ENCODE measurements at places on chromosomes 6 and 20.

DNA sequence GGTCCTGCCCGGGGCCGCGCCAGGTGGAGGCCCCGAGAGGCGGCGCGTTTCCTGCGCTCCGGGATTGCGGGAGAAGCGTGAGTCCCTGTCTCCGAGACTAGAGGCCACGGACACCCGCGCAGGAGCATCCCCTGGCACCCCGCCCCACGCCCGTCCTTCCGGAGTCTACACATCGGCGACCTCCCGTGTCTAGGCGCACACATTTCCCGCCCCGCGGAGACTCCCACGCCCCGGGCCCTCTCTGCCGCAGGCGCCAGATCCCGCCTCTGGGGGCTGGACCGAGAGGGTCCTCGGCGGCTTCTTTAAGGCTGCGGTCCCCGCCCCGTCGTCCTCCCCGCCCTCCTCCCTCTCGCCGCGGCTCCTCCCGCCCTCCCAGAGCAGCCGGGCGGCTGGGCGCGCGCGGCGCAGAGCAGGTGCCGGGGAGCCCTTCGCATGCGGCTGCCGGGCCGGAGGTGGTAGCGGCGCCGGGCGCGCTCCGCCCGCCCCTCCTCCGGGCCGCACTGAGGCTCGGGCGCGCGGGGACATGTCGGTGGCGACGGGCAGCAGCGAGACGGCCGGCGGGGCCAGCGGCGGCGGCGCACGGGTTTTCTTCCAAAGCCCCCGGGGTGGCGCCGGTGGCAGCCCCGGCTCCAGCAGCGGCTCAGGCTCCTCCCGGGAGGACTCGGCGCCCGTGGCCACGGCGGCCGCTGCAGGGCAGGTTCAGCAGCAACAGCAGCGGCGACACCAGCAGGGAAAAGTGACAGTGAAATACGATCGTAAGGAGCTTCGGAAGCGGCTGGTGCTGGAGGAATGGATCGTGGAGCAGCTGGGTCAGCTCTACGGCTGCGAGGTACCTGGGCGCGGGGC is at the start of gene PPP1R14C:
Gene PPP1R14C (plus strand): TSS at position 375 of the 846 bp plus-strand sequence. CDS start 149 bp downstream, at position 524.
- no peak for DNase-seq

DNA sequence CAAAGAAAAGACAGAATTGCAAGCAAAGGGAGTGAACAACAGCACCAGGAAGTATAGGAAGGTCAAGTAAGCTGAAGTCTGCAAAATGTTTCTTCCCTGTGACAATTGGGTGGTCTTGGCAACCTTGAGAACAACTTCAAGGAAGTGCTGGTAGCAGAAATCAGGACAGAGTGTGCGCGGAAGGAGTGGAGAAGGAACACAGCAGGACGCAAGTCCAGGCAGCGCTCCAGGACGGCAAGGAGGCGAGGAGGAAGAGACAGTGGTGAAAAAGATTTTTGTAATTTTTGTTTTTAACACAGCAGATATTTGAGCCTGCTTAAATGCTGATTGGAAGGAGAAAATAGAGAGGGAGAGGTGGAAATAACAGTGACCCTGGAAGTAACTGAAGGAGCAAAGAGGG is 141.7 kb downstream of the F13A1 start:
- DNase-seq, result no peak

GRCh38 chr6:146341493-146342230 is 202.0 kb upstream of the RAB32 start:
- no peak for DNase-seq

GRCh38 chr6:147281895-147282565 is 77.8 kb downstream of the STXBP5 start:
- no peak for DNase-seq

- no peak for DNase-seq
Observed at GRCh38 chr20:41654292-41654691, 36.1 kb upstream of the CHD6 start.

- DNase-seq, result no peak
Observed at GRCh38 chr6:25066593-25066992, 130.8 kb upstream of the RIPOR2 start.

GRCh38 chr20:22763257-22763906 is 179.0 kb upstream of the FOXA2 start:
- DNase-seq, result no peak

GRCh38 chr20:33733654-33734576 is 2.1 kb downstream of the ZNF341 start:
- no peak for DNase-seq

DNA sequence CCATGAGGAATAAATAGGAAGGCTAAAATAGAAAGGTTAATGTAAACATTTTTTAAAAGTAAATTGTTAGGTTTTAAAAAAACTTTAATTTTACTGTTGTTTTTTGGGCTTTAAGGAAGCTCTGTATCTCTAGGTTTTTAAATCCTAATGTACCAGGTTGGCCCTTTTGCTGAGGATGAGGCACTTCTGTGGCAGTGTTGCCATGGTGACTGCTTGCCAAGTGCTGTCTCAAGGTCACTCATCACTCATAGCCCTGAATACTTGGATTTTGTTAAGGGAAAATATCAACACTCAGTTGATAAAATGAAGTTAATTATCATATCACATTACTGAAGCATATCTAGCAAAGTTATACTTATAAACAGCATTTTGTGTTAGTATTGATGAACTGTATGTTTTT is 50.2 kb downstream of the NCOA3 start:
- no peak for DNase-seq

DNA sequence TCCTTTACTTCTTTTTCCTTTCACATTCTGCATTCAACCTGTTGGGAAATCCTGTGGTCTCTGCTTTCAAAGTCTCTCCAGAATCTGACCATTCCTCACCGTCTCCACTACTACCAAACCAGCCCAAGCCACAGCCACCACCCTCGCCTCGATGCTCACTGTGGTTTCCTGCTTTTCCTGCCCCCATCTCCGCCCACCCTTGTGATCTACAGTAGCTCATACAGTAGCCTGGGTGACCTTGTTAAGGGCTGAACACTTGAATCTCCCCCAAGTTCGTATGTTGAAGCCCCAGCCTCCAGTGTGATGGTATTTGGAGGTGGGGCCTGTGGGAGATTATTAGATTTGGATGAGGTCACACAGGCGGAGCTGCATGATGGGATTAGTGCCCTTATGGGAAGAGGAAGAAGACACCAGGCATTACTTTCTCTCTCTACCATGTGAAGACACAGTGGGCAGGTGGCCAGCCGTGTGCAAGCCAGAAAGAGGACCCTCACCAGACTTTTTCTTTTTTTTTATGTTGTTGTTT is 189.0 kb upstream of the UST start:
- DNase-seq, result no peak

DNA sequence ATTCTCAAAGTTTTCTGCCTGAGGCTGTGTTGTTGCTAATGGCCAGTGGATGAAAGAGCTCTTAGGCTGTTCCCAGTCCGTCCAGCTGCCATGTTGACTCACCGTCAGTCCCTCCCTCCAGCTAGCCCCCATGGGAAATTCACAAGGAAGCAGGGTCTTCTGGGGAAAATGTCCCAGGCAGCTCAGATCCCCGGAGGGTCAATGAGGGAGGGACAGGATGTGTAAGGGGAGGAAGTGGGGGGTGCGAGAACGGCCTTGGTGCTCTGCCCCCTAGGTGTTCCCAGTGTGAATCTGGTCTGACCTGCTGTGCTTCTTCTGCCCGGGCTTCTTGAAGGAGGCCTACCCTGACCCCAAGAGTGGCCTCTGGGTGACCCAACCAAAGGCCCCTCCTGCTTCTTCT is 65.9 kb downstream of the CEBPB start:
- no peak for DNase-seq

GRCh38 chr6:148343047-148343782 is 577 bp downstream of the SASH1 start:
- DNase-seq, result no peak

- no peak for DNase-seq
Observed at GRCh38 chr20:62989201-62989601, 17.6 kb downstream of the BHLHE23 start.

DNA sequence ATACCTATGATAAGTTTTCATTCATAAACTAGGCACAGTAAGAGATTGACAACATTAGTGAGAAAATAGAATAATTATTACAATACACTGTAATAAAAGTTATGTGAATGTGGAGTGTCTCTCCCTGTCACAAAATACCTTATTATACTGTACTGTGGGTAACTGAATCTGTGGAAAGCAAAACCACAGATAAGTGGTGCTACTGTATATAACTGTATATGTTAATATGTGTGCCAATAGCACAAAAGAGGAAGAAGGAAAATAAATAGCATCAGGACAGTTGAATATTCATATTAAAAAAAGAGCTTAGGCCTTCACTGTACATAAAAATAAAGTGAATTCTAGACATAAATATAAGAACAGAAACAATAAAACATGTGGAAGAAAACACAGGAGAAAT is 243.5 kb downstream of the CDKAL1 start:
- no peak for DNase-seq

- no peak for DNase-seq
Observed at GRCh38 chr6:414447-414846, 22.9 kb downstream of the IRF4 start.

DNA sequence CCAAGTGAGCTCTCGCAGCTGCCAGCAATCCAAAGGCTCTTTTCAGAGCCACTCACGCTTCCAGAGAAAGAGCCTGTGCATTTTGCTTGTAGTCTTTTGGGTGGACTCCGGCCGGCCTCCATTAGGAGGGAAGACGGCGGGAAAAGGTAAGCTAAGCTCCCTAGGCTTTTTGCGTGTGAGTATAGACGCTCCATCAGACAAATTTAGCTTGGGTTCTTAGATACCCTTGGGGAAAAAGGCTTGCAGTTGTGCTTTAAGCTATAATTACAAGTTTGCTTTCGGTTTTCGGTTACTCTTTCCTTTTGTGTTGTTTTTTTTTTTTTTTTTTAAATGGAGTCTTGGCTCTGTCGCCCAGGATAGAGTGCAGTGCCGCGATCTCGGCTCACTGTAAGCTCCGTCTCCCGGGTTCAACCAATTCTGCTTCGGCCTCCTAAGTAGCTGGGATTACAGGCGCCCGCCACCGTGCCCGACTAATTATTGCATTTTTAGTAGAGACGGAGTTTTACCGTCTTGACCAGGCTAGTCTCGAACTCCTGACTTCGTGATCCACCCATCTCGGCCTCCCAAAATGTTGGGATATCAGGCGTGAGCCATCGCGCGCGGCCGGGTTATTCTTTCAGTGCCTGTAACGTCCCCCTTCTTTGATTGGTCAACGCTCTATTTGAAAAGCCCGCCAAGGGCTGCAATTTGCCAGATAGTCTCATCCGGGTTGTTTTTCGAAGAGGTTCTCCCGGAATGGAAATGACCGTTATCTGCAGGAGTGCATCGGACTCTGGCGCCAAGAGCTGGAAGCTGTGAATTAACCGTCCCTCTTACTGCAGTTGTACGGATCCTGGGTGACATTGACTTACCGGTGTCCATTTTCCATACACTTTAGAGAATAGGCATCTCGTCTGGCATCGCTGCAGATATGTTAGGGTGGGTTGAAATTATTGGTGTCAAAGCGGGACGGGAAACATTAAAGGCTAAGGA is 18.1 kb downstream of the OR2B2 start:
- peak; percentile 55 for DNase-seq

GRCh38 chr6:129730477-129731165 is 20.6 kb upstream of the ARHGAP18 start:
- DNase-seq, result no peak
